GM18507 (cell line): ENCODE measurements at places on chromosomes 13 and 19.

- DNase-seq: no peak
These were observed 13.3 kb upstream of the LEUTX start for GRCh38 chr19:39765091-39766076.

GRCh38 chr13:41085961-41086585 lies 24.8 kb downstream of the WBP4 start:
- no peak for DNase-seq

GRCh38 chr13:112968380-112968909 lies 569 bp upstream of the MCF2L start:
- DNase-seq: no peak

DNA sequence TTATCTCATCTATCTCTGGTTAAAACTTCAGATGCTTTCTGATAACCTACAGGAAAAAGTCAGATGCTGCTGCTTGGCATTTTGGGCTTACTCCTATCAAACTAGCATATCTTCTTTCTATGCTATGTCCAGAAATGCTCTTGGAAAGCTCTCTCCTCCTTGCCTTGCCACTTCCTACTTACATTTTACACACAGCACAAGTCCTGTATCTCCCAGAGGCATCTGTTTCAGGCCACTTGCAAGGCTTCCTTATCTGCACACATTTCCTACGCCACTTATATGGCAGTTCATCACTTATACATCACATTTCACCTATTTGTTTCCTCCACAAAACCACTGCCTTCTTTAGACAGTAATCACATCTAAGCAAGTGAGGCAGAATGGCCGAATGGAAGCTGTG lies 220.3 kb downstream of the DNAJC15 start:
- no peak for DNase-seq

DNA sequence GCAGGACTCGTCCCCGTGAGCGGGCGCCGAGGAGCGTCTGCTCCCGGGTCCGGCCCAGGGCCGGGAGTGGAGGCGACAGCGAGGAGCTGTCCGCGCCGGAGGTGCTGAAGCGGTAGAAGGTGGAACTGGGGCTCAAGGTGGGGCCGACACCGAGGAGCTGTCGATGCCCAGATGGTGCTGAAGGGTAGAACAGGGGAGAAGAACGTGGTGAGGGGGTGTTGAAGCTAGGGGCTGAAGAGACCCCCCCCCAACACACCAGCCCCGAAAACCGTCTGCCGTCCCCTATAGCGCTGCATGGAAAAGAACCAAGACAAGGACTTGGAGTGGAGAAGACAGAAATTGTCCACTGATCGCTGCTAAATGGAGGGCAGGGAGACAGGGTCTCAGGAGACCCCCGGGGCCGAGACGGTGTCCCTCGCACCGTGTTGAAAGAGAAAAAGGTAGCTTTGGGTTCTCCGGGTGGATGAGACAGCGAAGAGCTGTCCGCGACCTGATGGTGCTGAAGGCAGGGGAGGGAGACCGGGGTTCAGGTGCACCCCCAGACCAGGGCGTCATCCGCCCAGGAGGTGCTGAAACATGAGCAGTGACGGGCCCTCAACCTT lies 7.1 kb upstream of the PDE4C start:
- DNase-seq: no peak

- no peak for DNase-seq
These were observed 8.0 kb upstream of the EPN1 start for GRCh38 chr19:55667006-55667381.

DNA sequence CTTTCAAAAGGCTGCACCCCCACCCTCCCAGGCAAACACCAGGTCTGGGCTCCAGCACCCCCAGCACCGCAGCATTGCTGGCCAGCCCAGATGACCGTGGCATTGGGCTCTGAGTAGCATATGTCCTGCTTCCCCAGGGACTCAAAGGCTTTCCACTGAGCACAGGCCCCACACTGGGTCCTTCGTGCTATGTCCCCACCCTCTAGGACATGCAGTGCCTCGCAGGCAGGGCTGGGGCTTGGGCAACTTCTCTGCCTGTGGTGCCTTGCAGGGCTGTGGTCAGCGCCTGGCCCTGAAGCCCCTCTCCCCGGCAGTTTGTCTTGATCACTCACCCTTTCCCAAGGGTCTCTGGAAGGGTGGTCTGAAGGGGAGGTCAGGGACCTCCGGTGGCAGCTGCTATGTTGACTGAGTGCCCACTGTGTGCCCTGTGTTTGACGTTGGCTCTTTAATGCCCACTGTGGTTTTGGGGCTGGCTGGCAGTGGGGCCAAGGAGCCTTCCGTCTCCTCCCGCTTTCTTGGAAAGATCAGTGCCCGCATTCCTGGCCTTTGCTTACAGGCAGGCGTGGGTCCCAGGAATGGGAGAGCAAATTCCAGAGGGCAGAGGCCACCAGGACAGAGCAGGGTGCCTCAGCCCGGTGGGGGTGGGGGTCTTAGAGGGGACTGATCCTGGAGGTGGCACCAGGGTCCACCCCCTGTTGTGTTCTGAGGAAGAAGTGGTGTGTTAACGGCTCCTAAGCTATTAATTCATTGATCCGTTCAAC lies 20.3 kb upstream of the CRTC1 start:
- no peak for DNase-seq

- no peak for DNase-seq
These were observed 131.3 kb downstream of the CYSLTR2 start for GRCh38 chr13:48784916-48785548.

- DNase-seq: no peak
These were observed 75.0 kb upstream of the GTF3A start for GRCh38 chr13:27349458-27349857.
